GM23338 (cell line): ENCODE measurements at places on chromosomes 6 and 20. TPM values are rescaled to one million over a fixed set of nuclear protein-coding genes. Genes with fewer than 3 reads are reported as not detected.

- H3K27me3 ChIP-seq: no peaks in the 10 kb centered on the region
- H3K4me3 ChIP-seq: no peak overlapping the region
- DNase-seq: no peak
Measured at GRCh38 chr6:116265041-116265829, 11.4 kb upstream of the TSPYL4 start.

- DNase-seq: no peak
- no peak overlapping the region for H3K4me3 ChIP-seq
- no peak overlapping the region for H3K27ac ChIP-seq
Measured at GRCh38 chr6:65231616-65232015, 475.4 kb downstream of the EYS start.

CPNE5 gene
- 0.12 and 0.14 TPM in 2 replicates for total RNA-seq

GRCh38 chr6:43184268-43184985 lies 2.4 kb downstream of the CUL9 start:
- no peak overlapping the region for H3K27ac ChIP-seq
- H3K27me3 ChIP-seq: no peaks in the 10 kb centered on the region
- H3K36me3 ChIP-seq: no peaks in the 10 kb centered on the region

ZNF311 gene
- 1.8 and 2.4 TPM in 2 replicates for total RNA-seq

- DNase-seq: no peak
- peaks cover 99% of the 10 kb centered on the region for H3K4me1 ChIP-seq
- H3K27ac ChIP-seq: peak overlapping the region; percentile 22; the same call in 1 of the 2 replicates
Measured at GRCh38 chr6:15360300-15360699, 114.4 kb downstream of the JARID2 start.

DNA sequence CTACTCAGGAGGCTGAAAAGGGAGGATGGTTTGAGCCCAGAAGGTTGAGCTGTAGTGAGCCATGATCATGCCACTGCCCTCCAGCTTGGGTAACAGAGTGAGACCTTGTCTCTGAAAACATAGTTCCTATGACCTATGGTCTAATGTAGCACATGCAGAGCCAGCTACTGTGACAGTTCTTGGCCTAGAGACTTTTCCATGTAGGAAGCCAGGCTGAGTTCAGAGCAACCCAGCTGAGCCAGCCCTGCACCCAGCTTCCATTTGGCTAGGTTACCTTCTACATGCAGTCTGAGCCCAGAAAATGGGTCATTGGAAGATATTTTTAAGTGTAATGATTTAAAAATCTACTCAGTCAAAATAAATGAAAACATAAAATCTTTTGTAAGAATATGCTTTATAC lies 92.8 kb downstream of the FNDC1 start:
- H3K36me3 ChIP-seq: no peaks in the 10 kb centered on the region
- no peak overlapping the region for H3K27ac ChIP-seq
- no peaks in the 10 kb centered on the region for H3K27me3 ChIP-seq
- DNase-seq: no peak

RFX6 gene
- total RNA-seq: 0.31 and 0.35 TPM in 2 replicates

IL20RA gene
- total RNA-seq: 2.4 and 3.5 TPM in 2 replicates

- H3K27me3 ChIP-seq: no peaks in the 10 kb centered on the region
- H3K27ac ChIP-seq: no peak overlapping the region
- no peak overlapping the region for H3K4me3 ChIP-seq
- no peaks in the 10 kb centered on the region for H3K4me1 ChIP-seq
Measured at GRCh38 chr6:133277900-133278545, 36.9 kb downstream of the EYA4 start.

TLDC2 gene
- total RNA-seq: 0.38 and 0.85 TPM in 2 replicates
